ENCODE measurements at places on chromosomes 11 and 22. TPM values are rescaled to one million over a fixed set of nuclear protein-coding genes. Genes with fewer than 3 reads are reported as not detected.

The PNPLA5 gene
- total RNA-seq = not detected

GRCh38 chr11:35859301-35859700 lies 84.6 kb upstream of the LDLRAD3 start:
- no peaks in the 10 kb centered on the region for H3K27me3 ChIP-seq
- no peak overlapping the region for H3K4me3 ChIP-seq

- no peaks in the 10 kb centered on the region for H3K36me3 ChIP-seq
- DNase-seq = no peak
- H3K27me3 ChIP-seq = no peaks in the 10 kb centered on the region
- no peak overlapping the region for H3K4me3 ChIP-seq
- no peak overlapping the region for H3K27ac ChIP-seq
- no peaks in the 10 kb centered on the region for H3K4me1 ChIP-seq
These were observed 69.3 kb downstream of the KCNC1 start for GRCh38 chr11:17803754-17804334.

The ADORA2A gene
- 23.2 TPM for total RNA-seq

DNA sequence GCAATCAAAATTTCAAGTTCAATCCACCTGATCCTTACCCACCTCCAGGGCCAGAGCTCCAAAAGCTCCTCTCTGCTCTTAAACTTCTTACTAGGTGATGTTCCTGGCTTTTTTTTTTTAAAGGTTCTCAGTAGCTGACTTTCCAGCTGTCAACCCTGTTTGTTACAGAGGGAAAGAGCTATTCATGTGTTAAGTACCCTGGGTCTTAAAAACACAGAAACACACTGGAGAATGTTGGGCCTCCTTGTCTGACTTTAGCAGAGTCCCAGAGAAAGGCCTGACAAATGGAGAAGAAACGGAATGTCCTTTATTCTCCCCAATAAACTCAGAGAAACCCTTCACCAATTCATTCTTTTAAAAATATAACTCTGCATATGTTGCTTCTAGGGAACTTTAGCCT lies 3.2 kb downstream of the LRRC4C start:
- H3K27ac ChIP-seq = no peak overlapping the region
- H3K4me3 ChIP-seq = no peak overlapping the region
- no peak for DNase-seq
- no peaks in the 10 kb centered on the region for H3K27me3 ChIP-seq
- H3K36me3 ChIP-seq = no peaks in the 10 kb centered on the region
- no peaks in the 10 kb centered on the region for H3K4me1 ChIP-seq

GRCh38 chr11:33761471-33761870 lies 12.8 kb downstream of the FBXO3 start:
- peaks cover 24% of the 10 kb centered on the region for H3K36me3 ChIP-seq
- no peaks in the 10 kb centered on the region for H3K27me3 ChIP-seq
- no peak overlapping the region for H3K27ac ChIP-seq
- no peaks in the 10 kb centered on the region for H3K4me1 ChIP-seq

DNA sequence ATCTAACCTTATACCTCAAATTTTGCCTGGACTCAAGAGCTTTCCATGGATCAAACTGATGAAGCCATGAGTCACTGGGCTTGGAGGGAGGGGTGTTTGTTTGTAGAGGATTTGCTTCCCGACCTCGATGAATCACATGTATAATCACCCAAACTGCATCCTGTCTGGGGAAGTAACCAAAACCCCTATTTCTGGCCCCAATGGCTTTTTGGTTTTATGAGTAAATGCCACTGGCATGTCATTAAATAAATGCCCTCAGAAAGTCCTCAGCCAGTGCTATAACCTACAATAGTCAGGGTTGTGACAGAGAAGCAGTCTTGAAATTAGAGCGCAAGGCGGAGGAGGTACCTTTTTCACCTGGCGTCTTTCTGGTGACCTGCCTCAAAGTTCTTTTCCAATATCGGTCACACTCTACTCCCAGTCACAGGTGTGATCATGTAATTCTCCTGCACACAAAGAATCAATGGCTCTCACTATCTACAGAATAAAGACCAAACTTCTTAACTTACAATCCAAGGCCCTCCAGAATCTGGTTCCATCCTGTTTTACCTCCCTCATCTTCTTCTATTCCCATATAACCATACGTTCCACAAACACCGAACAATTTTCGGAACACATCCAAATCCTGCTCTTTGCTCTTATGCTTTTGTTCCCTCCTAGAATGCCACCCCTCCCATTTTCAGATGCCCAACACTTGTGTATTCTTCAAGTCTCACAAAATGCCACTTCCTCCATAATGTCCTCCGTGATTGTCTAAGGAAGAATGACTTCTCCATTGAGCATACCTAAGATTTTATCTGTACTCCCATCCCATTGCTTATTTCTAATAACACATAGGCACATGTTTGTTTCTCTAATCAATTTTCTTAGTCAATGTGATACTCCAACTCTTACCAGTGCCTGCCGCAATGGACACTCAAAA lies 81.3 kb upstream of the BLID start:
- no peak for DNase-seq
- H3K27ac ChIP-seq = no peak overlapping the region
- H3K4me1 ChIP-seq = no peaks in the 10 kb centered on the region

DNA sequence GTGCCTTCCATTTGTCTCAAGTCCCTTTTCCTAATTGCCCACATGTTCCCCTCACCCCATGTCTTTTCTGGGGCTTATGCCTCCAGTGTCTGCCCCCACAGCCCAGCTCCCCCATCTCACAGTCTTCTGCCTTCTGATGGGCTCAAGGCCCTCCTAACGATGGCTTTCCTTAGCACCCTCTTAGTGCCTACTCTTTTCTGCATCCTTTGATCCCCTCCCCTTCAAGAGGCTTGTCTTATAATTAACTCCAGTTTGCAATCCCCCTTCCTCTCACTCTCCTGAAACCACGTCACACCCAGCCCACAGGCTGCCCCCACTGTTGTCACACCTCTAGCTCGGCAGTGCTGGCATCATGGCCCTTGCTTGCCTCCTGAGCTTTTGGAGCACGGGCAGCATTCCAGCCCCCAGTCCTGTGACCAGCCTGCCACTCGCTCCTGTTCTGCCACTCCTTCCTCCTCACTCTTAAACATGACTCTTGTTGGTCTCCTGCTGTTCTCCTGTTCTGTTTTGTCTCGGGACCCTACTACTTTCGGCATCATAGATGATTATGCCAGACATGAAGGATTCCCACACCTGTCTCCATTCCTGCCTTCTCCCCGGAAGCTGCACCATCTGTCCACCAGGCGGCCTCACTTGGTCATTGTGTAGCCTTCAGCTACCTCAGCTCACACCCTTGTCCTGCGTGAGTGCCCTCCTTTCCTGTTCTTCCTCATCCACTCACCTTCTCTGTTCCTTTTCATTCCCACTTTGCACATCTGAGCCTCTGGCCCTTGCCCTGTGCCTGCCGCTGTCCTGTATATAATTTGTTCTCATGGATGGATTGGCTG lies 26.1 kb downstream of the UBE2L3 start:
- H3K36me3 ChIP-seq = peaks cover 37% of the 10 kb centered on the region
- H3K27me3 ChIP-seq = no peaks in the 10 kb centered on the region
- H3K27ac ChIP-seq = no peak overlapping the region

DNA sequence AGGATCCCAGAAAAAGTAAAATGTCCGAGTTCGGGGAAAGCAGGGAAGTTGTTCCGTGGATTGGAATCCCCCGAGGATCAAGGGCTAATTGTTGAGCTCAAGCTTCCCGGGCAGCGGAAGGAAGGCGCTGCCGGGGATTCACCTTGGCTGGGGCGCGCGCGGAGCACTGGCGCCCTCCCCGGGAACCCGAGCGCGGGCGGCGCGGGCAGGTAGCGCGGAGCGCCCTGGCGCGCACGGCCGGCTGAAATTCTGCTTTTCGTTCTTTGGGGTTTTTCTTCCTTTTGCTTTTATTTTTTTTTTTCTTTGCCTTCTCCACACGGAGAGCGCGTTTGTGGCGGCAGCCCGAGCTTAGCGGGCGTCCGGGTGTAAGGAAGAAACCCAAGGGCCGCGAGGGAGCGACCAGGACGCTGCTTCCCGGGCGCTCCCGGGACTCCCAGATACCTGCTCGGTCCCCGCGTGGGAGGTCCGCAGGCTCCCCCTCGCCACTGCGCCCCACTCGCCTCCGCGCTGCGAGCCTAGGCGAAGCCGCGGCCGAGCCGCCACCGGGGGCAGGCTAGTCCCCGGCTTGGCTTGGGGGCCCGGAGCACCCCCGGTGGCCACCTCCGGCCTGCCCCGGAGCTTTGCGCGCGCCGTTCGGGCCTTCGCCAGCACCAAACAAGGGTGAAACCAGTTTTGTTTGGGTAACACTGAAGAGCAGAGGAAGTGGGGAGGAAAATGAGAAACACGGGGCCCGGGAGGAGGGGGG lies 4.8 kb upstream of the IGF2 start:
- no peaks in the 10 kb centered on the region for H3K36me3 ChIP-seq
- no peaks in the 10 kb centered on the region for H3K4me1 ChIP-seq
- DNase-seq = no peak
- no peak overlapping the region for H3K4me3 ChIP-seq
- H3K27me3 ChIP-seq = peaks cover 36% of the 10 kb centered on the region

GRCh38 chr11:20351751-20352262 lies 11.7 kb upstream of the HTATIP2 start:
- no peaks in the 10 kb centered on the region for H3K36me3 ChIP-seq
- no peak for DNase-seq
- H3K4me3 ChIP-seq = no peak overlapping the region
- H3K4me1 ChIP-seq = no peaks in the 10 kb centered on the region

- H3K27ac ChIP-seq = no peak overlapping the region
- no peak for DNase-seq
- no peaks in the 10 kb centered on the region for H3K36me3 ChIP-seq
These were observed 85.9 kb downstream of the SBF2 start for GRCh38 chr11:10208131-10208575.

The INPP5J gene
- total RNA-seq = 0.22 TPM

GRCh38 chr22:30453731-30454510 lies 17.9 kb downstream of the SEC14L3 start:
- H3K36me3 ChIP-seq = no peaks in the 10 kb centered on the region
- no peak overlapping the region for H3K27ac ChIP-seq
- no peaks in the 10 kb centered on the region for H3K27me3 ChIP-seq
- DNase-seq = no peak
- no peak overlapping the region for H3K4me3 ChIP-seq

GRCh38 chr11:12221051-12221535 lies 110.7 kb downstream of the MICAL2 start:
- no peak overlapping the region for H3K4me3 ChIP-seq
- no peak overlapping the region for H3K27ac ChIP-seq
- DNase-seq = no peak
- peaks cover 52% of the 10 kb centered on the region for H3K4me1 ChIP-seq
- peaks cover 3% of the 10 kb centered on the region for H3K36me3 ChIP-seq
- H3K27me3 ChIP-seq = no peaks in the 10 kb centered on the region

The SCGB1A1 gene
- not detected for total RNA-seq

The NUCB2 gene
- total RNA-seq = 30.3 TPM

The MRPL16 gene
- 84.5 TPM for total RNA-seq

DNA sequence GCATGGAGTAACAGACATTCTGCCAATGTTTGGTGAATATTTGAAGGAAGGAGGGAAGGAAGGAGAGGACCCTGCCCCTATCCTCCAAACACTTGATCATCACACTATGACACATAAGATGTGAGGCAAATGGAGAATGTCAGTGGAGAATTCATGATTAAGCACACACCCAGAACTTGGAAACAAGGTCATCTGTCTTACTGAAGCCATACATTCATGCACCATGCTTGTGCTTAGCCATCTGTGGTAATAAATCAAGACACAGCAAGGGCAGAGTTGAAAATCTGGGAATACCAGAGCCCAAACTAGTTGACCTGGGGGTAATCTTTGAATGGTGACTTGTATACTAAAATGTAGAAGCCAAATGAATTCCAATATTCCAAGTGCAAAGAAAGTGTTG lies 7.9 kb upstream of the TIMP3 start:
- no peak overlapping the region for H3K27ac ChIP-seq
- peaks cover 4% of the 10 kb centered on the region for H3K27me3 ChIP-seq
- no peaks in the 10 kb centered on the region for H3K36me3 ChIP-seq
- DNase-seq = no peak
- H3K4me1 ChIP-seq = no peaks in the 10 kb centered on the region
- H3K4me3 ChIP-seq = no peak overlapping the region

The AMBRA1 gene
- total RNA-seq = 33.3 TPM

DNA sequence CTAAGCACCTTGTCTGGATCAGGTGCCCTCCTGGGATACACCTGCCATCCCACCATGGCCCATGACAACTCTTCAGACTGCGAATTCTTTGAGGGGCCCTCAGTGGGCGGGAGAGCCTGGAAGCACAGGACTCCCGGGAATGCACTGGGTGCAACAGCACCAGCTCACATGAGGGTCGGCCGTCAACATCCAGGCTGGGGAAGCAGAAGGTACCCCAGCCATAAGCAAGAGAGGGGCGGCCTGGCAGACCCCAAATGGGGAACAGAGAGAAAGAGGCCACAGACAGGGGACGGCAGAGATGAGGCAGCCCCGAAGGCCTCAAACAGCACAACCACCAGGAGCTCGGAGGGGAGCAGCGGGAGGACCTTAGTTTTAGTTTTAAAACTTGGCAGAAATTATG lies 94.4 kb downstream of the PHF21B start:
- H3K27ac ChIP-seq = no peak overlapping the region
- no peaks in the 10 kb centered on the region for H3K36me3 ChIP-seq
- H3K4me3 ChIP-seq = no peak overlapping the region
- H3K27me3 ChIP-seq = no peaks in the 10 kb centered on the region

DNA sequence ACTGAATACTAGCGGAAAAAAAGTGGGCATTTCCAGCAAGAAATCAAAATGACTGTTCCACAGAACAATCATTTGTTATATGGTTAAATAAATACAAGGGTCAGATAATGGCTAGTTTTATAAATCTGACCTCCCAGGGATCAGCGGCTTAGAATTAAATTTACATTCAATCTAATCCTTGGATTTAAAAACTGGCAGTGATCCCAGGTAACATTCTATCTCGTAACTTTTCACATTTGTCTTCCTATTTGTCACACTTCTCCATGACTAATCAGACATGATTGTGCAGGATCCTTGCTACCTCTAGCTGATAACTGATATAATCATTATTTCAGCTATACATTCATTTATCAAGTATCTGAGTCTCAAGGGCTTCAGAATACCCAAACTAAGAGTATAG lies 2.9 kb upstream of the MMP3 start:
- DNase-seq = no peak
- no peak overlapping the region for H3K4me3 ChIP-seq
- no peaks in the 10 kb centered on the region for H3K36me3 ChIP-seq
- H3K4me1 ChIP-seq = no peaks in the 10 kb centered on the region
- no peaks in the 10 kb centered on the region for H3K27me3 ChIP-seq

Data from CD8-positive, alpha-beta memory T cell (primary cell).